ENCODE measurements at places on chromosomes 7 and 10. TPM values are rescaled to one million over a fixed set of nuclear protein-coding genes. Genes with fewer than 3 reads are reported as not detected.

Gene AGAP4
- polyA plus RNA-seq, result 3.2 TPM

GRCh38 chr10:100888957-100889356, 23.8 kb upstream of the SLF2 start:
- DNase-seq, result no peak
- H3K4me1 ChIP-seq, result no peaks in the 10 kb centered on the region
- no peak overlapping the region for H3K4me3 ChIP-seq
- no peaks in the 10 kb centered on the region for H3K36me3 ChIP-seq

GRCh38 chr7:151566897-151567320, 47.2 kb upstream of the RHEB start:
- no peak for DNase-seq
- H3K36me3 ChIP-seq, result peaks cover 2% of the 10 kb centered on the region
- H3K4me1 ChIP-seq, result no peaks in the 10 kb centered on the region
- peak overlapping the region; percentile 31 for H3K27ac ChIP-seq

DNA sequence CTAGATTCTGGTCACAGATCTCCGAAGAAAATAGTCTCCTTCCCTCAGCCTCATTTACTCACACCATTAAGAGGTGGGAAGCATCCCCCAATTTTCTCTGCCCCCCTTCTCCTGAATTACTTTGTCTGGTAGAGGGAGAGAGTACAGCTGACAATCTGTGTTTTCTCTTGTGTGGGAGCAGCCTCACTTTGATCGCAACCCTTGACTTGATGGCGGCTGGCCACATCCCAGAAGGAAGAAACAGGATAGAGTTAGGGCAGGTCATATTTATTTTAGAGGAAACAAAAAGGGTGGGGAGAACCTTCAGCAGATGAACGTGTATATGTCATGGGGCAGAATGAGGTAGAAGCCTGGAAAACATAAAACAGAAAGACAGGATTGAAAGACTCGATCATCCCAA, 82.4 kb upstream of the FAM171A1 start:
- no peaks in the 10 kb centered on the region for H3K4me1 ChIP-seq
- H3K27ac ChIP-seq, result no peak overlapping the region
- H3K36me3 ChIP-seq, result no peaks in the 10 kb centered on the region
- DNase-seq, result no peak
- no peak overlapping the region for H3K4me3 ChIP-seq

- H3K4me3 ChIP-seq, result peak overlapping the region; percentile 6
- no peaks in the 10 kb centered on the region for H3K36me3 ChIP-seq
- no peaks in the 10 kb centered on the region for H3K27me3 ChIP-seq
- DNase-seq, result no peak
- H3K4me1 ChIP-seq, result peaks cover 8% of the 10 kb centered on the region
Observed at GRCh38 chr7:113921363-113921762, 2.6 kb upstream of the PPP1R3A start.

DNA sequence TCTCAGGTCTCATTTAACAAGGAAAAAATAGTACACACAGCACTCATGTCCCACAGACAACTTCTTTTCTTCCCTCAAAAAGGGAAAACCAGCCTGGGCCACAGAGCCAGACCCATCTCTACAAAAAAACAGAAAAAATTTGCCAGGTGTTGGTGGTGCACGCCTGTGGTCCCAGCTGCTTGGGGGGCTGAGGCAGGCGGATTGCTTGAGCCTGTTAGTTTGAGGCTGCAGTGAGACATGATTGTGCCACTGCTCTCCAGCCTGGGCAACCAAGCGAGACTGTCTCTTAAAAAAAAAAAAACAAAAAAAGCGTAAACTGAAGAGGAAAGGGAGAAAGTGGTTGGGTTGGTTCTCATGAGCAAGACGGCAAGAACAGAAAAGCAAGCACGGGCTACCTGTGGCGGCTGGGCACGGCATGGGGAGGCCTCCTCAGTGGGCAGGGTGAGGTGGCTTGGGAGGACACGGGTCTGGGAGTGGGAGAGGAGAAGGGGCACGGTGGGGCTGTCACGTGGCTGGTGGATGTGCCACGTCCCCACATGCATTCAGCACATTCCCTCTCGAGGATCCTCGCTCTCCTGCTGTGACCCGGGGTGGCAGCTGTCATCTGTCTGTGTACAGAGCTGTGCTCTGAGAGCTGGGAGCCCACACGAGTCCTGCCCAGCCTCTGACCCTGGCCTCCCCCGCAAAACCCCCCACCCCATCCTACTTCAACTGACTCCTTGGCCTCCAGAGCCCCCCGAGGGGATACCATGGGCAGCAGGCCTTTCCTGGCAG, 219.7 kb downstream of the MLLT10 start:
- H3K27me3 ChIP-seq, result no peaks in the 10 kb centered on the region
- no peaks in the 10 kb centered on the region for H3K4me1 ChIP-seq
